SK-N-SH treated with all-trans-retinoic acid at 6 μM for 48 hours (cell line): ENCODE measurements at places on chromosomes 3 and 15.

GRCh38 chr3:132236701-132237651 lies 80.2 kb upstream of the ACP3 start:
- ATAC-seq = no peak

DNA sequence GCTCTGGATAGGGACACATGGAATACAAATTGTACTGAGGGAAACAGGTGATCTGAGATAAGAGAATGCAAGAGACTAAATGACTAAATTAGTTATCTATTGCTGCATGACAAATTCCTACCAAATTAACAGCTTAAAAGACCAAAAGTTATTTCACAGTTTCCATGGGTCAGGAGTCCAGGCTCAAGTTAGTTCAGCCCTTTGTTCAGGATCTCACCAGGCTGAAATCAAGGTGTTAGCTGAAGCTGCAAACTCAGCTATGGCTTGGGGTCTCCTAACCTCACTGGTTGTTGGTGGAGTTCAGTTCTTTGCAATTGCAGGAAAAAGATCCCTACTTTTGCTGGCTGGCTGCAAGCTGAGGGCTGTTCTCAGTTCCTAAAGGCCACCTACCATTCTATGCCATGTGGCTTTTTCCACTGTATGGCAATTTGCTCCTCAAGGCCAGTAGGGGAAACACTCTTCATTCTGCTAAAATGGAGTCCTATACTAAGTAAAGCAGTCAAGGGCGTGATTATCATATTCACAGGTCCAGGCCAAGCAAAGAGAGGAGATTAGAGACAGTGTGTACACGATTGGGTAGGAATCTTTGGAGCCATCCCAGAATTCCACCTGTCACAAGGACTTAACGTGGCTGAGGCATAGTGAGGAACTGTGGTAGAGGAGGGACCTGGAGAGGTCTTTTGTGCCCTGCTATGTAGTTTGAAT lies 53.7 kb downstream of the THRB start:
- ATAC-seq = no peak

GRCh38 chr3:187286467-187287059 lies 5.0 kb downstream of the MASP1 start:
- ATAC-seq = no peak

- ATAC-seq = no peak
Observed at GRCh38 chr3:42369304-42369703, 41.1 kb downstream of the LYZL4 start.

DNA sequence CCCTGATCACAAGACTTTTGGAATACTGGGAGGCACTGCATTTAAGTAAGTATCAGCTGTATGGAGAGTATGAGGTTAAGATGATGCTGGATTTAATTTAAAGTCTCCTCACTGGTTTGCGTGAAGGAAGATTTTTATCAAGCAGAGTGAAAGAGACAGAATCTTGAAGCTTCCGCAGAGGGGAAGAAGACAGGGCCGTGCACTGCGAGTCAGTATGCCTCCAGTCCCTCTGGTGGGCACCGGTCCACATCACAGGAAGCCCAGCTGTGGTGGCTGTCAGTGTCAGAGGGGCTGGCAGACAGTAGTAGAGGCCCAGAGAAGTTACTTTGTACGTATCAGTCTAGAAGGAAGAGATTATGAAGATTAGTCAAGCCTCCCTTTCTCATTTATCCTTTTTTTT lies 379.0 kb upstream of the TPRG1 start:
- ATAC-seq = peak; percentile 84

- ATAC-seq = no peak
Observed at GRCh38 chr3:150168698-150169097, 198.0 kb upstream of the PFN2 start.

GRCh38 chr3:187076297-187076696 lies 63.0 kb downstream of the RPL39L start:
- no peak for ATAC-seq

- no peak for ATAC-seq
Observed at GRCh38 chr3:166582236-166582635, 745.0 kb upstream of the BCHE start.

DNA sequence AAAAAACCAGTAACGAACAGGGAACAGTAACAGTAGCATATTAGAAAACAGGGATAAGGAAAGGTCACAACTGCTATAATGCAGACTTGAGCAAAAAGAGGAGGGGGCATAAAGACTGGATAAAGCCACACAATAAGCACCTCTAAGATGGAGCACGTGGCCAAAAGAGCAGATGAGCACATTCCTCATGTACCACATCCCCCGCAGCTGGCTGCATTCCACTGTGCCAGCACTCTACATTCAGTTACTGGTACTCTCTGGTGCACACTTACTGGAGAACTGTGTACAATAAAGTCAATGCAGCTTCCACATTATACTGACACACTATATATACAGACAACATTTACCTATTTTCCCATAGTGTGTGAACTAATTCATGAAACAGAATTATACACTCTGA lies 64.7 kb downstream of the UBE3A start:
- ATAC-seq = no peak

GRCh38 chr3:170953736-170954135 lies 45.3 kb upstream of the EIF5A2 start:
- no peak for ATAC-seq

DNA sequence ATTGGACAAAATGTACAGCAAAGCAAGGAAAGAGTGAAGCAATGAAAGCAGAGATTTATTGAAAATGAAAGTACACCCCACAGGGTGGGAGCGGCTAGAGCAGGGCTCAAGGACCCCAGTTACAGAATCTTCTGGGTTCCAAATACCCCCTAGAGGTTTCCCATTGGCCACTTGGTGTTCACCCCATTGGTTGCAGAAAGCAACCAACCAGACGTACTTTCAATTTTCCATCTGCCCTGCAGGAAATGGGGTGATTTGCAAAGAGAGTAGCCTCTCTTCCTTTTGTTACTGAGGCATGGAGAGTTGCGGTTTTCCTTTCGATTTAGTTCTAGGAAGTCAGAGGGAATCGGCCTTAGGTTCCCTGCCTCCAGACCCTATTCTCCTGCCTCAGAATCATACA lies 2.4 kb downstream of the PML start:
- no peak for ATAC-seq

- no peak for ATAC-seq
Observed at GRCh38 chr3:23248594-23249131, 45.5 kb downstream of the UBE2E2 start.

GRCh38 chr3:129602730-129603560 lies 3.5 kb downstream of the PLXND1 start:
- peak; percentile 73 for ATAC-seq

GRCh38 chr3:58337190-58337589 lies 4.5 kb downstream of the PXK start:
- ATAC-seq = no peak

DNA sequence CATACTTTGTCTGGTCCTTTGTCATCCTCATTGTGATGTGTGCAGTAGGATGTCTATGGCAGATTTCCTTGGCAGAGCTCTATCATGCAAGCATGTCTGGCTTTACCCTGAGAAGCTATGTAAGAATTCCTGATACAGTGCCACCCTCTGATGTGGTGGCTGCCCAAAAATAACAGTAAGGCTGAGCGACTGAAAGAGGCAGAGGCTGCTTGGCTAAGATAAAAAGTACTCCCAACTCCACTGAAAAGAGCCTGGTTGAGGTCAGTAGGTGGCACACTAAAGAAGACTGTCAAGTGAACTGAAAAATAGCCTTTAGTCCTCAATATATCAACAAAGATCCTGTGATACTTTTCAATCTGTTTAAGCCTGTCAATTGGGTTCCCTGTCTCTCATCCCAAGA lies 31.7 kb downstream of the BTLA start:
- no peak for ATAC-seq

GRCh38 chr15:25852661-25853524 lies 10.2 kb downstream of the ATP10A start:
- ATAC-seq = no peak

DNA sequence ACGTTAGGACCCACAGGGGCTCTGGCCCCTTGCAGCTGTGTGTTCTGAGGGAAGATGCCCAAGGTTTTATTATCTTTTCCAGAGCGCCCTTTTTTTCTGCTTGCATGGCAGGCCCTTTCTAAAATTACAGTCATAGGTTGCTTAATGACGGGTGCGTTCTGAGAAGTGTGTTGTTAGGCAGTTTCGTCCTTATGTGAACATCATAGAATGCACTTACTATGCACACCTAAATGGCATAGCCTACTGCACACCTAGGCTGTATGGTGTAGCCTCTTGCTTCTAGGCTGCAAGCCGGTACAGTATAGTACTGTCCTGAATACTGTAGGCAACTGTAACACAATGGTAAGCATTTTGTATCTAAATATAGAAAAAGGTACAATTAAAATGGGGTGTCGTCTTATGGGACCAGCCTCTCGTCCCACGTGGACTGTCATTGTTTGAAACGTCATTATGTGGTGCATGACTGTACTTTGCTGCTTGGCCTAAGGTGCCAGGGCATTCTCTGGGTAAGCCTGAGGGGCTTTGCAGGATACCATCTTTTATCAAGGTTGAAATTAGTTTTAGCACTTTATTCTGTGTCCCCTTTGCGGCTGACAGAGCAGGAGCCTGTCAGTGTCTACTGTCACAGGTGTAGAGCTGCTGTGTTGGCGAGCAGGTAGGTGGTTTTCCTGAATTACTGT lies 10.9 kb downstream of the KLF13 start:
- no peak for ATAC-seq

DNA sequence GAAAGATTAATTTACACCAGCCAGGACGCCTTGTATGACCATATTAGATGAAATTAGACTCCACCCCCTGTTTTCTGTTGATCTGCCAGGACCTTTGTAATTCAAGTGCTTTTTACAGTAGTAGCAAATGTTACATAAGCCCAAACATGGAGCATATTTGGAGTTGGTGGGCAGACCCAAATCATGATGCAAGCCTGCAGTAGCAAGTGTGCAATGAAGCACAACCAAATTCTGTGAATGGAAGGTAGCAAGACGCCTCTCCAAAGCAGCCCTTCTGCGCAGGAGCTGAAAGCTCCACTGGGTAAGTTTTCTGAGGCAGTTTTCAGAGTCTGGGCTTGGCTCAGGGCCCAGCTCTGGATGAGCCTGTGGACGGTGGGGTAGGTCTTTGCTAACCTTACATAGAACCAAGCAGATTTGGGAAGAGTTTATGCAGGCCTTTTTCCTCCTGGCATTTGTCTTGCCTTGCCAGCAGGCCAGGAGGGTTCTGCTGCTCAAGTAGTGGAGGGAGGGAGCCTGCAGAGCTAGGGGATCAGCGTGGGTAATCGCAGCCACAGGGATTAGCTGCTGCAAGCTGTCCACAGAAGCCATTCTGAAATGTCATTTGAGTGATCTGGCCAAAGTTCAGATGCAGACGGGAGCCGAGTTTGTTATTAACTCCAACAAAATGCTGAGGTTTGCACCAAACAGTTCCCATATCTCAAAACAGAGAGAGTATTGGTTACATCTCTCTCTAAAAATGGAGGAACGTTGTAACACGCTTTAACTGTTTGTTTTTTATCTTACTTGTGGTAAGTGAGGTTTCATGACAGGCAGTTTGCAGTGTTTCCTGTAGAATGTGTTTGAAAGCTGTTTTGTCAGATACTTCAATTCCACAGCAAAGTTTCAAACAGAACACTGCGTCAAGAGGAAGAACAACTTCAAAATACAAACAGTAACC lies 55.4 kb downstream of the PSMD6 start:
- peak; percentile 69 for ATAC-seq

GRCh38 chr3:171833789-171834460 lies 9.2 kb upstream of the TMEM212 start:
- peak; percentile 42; the same call in 2 of the 3 replicates for ATAC-seq

- ATAC-seq = peak; percentile 57
Observed at GRCh38 chr3:170180079-170180907, 1.2 kb downstream of the PHC3 start.

GRCh38 chr3:177835008-177835407 lies 637.7 kb upstream of the TBL1XR1 start:
- peak; percentile 90 for ATAC-seq

GRCh38 chr3:185087419-185087818 lies 65.4 kb downstream of the C3orf70 start:
- ATAC-seq = no peak

- ATAC-seq = no peak
Observed at GRCh38 chr3:129068291-129068886, 7.8 kb downstream of the GP9 start.

- ATAC-seq = peak; percentile 94
Observed at GRCh38 chr3:72288955-72289691, 504.2 kb upstream of the PROK2 start.

GRCh38 chr15:70443486-70444273 lies 319.7 kb downstream of the UACA start:
- no peak for ATAC-seq

DNA sequence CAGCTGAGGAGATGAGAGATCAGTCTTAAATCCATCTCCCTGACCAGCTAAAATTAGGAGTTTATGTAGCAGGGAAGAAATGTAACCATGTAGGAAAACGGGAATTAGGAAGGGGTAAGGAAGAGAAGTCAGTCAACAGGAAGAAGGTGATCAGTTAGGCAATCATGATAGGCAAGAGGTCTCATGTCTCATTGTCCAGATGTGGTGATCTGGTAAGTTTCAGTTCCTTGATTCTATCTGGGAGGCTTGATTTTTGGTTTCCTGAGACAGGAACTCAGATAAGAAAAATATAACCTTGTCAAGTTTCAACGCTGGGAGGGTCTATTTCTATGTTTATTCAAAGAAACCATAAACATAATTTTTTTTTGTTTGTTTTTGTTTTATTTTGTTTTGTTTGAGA lies 40.3 kb upstream of the TBC1D5 start:
- ATAC-seq = no peak

- ATAC-seq = 0 out of 3 replicates have a peak, but pooled peaks have one; percentile 44
Observed at GRCh38 chr3:70065696-70066253, 66.2 kb downstream of the SAMMSON start.

DNA sequence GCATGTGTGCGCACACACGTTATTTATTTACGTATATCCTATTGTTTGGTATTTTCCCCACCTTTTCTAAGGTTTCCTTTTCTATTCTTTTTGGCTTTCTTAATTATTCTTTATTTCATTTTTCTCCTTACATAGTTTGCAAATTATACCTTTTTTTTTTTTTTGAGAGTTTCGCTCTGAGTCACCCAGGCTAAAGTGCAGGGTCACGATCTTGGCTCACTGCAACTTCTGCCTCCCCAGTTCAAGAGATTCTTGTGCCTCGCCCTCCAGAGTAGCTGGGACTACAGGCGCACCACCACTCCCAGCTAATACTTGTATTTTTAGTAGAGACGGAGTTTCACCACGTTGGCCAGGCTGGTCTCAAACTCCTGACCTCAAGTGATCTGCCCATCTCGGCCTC lies 20.0 kb upstream of the CILP start:
- no peak for ATAC-seq

- ATAC-seq = no peak
Observed at GRCh38 chr3:75692061-75692460, 27.9 kb downstream of the FRG2C start.

GRCh38 chr15:85588677-85589076 lies 206.0 kb downstream of the KLHL25 start:
- ATAC-seq = no peak

GRCh38 chr15:69834761-69835160 lies 263.0 kb downstream of the TLE3 start:
- no peak for ATAC-seq

DNA sequence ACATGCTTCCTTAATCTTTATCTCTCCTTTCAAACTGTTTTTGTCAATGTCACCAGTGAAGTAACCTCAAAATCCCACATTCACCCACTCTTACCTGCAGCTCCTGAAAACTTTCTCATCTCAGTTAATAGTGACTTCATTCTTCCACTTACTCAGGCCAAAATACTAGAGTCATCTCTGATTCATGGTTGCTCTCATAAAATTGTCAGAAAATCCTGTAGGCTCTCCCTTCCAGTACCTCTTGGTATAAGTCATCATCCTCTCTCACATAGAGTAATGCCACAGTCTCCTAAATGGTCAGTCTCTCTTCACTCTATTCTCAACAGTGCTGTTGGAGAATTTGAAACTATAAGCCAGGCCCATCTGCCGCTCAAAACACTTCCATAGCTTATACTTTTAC lies 34.9 kb upstream of the POU1F1 start:
- ATAC-seq = no peak
